Activated naive CD4-positive, alpha-beta T cell (primary cell): ENCODE measurements at places on chromosomes 6 and 20.

DNA sequence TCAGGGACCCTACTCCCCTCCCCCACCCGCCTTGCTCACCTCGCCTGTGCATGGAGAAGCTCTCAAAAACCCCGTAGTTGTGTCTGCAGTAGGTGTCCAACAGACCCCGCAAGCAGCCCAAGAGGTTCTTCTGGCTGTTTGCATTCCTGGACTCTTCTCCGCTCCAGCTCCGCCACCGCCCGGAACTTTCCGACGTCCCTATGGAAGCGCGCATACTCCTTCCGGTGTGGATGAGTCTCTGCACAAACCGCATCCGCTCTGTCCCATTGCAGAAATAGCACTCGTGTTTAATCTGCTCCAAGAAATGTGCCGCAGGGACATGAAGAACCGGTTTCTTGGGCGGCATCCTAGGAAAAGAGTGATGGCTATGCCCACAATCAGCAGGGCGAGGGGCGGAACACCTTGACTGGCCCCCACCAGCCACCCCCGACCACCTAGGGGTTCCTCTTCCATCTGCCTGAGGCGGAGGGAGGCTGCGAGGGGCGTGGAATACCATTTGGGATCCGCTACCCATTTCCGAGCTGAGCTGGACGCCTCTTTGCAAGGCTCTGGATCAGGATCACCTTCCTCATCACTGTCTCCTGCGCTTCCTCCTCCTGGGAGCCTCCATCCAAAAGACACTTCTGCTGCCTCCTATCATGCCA is 20.2 kb downstream of the HLA-DRA start:
- no peak for DNase-seq

DNA sequence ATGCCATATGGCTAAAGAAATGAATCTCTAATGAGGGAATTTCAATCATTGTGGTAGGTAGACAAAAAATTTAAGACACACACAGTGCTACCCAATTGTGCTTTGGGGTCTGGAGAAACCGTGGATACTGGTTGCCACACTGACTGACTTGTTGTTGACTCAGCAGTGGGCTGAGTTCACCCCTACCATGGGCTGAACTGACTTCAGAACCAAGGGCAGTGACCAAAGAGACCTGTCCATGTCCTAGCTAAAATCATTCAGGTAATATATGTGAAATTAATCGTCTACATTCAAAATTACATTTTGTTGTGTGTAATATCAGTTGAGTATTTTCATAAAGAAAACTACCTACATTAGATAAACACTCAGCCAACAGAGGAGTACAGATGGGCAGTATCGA is 131.6 kb downstream of the PDE7B start:
- DNase-seq, result no peak

- DNase-seq, result no peak
These were observed 932.1 kb downstream of the EYS start for GRCh38 chr6:64774881-64775280.

DNA sequence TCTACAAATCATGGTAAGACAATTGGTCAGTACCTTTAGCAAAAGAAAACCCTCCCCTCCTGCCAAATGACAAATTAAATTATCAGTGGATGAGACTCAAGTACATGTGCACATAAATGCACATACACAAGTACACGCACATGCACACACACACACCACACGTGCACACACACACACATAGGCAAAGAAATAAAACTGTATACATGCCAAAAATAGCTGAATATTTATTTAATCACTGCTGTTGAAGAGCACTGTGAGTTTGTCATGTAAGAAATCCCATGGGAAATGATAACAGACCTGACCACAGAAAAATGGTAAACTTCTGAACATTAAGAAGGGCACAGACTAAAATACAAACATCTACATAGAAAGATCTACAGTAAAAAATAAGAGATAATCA is 46.6 kb upstream of the TNFAIP3 start:
- DNase-seq, result no peak

GRCh38 chr6:84771125-84771755 is 6.8 kb upstream of the TBX18 start:
- no peak for DNase-seq

DNA sequence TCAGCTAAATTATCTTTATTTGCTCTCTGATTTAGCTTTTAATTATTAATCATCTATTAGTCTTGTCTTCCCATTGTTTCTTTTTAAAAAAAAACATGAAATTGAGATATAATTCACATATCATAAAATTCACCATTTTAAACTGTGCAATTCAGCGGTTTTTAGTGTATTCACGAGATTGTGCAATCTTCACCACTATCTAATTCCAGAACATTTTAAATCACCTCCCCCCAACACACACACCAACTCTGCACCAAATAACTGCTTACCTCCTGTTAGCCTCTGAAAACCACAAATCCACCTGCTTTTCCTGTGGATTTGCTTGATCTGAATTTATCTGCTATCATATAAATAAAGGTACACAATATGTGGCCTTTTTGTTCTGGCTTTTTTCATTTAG is 8.8 kb upstream of the ABRACL start:
- DNase-seq, result no peak

DNA sequence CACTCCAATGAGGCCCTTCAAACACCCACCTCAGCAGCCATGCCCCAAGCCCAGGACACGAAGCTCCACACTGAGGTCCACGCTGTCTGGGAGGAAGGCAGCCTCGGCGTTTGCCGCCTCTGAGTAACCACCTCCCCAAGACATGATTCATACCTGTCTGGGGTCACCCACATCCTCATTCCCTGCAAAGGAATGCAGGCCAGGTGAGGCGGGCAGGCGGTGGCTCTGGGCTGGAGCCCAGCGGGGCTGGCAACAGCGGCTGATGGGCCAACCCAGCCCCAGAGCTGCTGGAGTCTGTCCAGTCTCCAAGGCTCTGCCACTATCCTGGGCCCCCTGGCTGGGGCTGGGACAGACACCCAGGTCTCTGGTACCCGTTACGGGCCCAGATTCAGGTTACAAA is 14.8 kb downstream of the PMEPA1 start:
- no peak for DNase-seq

DNA sequence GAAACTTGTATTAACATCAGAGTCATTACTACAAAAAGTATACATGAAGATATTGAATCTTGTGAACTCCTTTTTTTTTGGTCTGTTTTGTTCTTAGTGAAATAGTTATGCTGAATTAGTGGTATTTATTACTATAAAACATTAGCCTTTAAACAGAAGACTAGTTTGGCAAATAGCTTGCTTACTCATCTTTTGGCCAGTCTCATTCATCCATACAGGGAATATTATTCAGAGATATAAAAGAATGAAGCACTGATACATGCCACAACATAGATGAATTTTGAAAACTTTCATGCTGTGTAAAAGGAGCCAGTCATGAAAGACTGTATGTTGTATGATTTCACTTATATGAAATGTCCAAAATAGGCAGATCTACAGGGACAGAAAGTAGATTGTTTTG is 205.9 kb downstream of the ZFAND3 start:
- DNase-seq, result no peak

DNA sequence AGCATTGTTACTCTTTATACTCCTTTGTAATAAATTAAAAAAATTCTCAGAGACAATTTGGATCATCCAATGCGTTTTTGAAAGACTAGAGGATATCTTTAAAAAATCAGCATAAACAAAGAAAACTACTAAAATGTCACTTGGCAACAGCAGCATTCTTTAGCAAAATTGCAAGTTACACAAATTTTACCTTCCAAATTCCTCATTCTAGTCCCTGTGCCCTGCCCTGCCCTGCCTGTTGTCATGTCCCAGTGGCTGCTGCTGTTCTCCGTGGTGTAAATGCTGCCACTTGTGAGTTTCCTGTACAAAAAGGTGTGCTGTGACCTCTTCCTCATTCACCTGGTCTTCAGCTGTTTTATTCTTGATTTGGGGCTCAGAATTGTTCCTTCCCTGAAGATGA is 83.2 kb downstream of the CDC5L start:
- no peak for DNase-seq

GRCh38 chr6:31580807-31581433 is 1.3 kb downstream of the LTB start:
- peak; percentile 76 for DNase-seq

DNA sequence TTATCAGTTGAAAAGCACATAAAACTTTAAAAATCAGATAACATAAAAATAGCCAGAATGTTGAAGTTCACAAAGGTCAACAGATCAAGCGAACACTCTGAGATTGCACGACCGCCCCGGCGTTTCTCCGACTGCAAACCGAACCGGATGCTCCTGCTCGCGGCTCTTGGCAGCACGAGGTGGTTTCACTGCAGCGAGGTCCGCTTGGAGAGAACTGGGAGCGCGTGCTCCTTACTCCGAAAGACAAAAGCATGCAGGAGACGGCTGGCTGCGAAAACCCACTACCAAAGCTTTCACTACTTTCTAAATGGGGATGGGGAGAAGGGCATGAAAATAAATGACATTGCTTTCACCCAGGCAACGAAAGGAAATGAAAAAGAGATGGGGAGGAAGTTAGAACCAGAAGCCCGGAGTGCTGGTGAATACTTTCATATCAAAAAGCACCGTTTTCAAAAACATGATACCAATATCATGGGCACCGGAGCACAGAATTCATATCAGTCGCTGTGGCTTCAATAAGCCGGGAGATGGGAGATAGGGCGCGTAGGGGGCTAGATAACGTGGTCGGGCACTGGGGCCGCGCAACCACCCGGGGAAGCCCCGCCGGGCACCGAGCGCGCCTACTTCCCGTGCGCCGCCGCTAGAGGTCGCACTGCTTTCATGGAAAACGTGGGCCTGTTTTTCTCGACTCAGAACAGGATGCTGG is 8.3 kb upstream of the ANKRD60 start:
- peak; percentile 77 for DNase-seq

DNA sequence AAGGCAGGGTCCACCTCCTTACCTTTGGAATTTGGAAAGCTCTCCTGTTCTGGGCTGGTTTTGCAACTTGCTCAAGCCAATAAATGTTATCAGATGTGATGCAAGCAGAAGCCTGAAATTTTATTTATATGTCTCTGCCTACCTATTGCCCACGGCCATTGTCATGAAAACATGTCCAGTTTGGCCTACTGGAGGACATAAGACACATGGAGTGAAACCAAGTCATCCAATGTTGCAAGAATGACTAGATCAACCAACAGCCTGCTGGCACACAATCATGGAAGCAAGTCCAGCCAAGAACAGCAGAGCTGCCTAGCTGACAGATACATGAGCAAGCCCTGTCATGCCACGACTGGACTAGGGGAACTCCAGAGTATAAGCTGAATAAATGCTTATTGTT is 56.7 kb upstream of the IRAK1BP1 start:
- DNase-seq, result no peak

DNA sequence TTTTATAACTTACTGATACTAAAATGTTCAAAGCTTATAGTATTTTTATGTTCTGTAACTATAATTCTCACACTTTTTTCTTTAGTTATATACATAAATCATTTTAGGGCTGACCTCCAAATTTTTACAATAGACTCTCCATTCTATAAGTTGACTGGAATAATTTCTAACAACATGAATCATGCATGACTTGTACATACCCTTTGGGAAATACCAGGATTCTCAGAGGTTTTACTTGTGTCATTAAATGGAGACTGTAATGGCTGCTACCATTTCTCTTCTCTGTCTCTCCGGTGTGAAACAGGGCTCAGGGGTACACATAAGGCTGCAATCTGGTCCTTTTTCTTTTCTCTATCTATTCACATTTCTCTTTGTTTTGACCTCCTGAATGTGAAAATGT is 222.2 kb upstream of the FLRT3 start:
- DNase-seq, result no peak

DNA sequence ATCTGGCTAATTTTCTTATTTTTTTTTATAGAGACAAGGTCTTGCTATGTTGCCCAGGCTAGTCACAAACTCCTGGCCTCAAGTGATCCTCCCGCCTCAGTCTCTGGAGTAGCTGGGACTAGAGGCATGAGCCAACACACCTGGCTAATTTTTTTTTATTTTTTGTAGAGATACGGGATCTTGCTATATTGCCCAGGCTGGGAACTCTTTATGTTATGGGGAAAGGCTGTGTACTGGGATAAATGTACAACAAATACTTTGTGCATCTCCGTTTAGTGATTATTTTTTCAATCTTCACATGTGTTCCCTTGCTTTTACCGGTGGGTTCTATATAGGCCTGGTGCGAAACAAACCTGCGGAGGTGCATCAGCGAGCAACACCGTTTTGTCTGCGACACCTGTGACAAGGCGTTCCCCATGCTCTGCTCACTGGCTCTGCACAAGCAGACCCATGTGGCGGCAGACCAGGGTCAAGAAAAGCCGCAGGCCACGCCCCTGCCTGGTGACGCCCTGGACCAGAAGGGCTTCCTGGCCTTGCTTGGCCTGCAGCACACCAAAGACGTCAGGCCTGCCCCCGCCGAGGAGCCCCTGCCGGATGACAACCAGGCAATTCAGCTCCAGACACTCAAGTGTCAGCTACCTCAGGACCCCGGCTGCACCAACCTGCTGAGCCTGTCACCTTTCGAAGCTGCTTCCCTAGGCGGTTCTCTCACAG is 84.2 kb downstream of the SSR1 start:
- no peak for DNase-seq

- DNase-seq, result no peak
These were observed 25.5 kb downstream of the DDO start for GRCh38 chr6:110389689-110390382.

GRCh38 chr6:87393026-87393622 is 14.6 kb upstream of the CFAP206 start:
- DNase-seq, result no peak

DNA sequence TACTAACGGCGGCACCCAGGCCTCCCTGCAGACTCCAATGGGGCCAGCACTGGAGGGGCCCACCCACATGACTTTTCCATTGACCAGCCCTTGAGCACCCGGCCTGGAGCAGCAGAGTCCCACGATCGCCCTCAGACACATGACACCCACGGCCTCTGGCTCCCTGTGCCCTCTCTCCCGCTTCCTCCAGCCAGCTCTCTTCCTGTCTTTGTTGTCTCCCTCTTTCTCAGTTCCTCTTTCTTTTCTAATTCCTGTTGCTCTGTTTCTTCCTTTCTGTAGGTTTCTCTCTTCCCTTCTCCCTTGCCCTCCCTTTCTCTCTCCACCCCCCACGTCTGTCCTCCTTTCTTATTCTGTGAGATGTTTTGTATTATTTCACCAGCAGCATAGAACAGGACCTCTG is 26.1 kb upstream of the FANCE start:
- no peak for DNase-seq

GRCh38 chr6:33192671-33193602 is 670 bp upstream of the COL11A2 start:
- no peak for DNase-seq

GRCh38 chr6:167919349-167919748 is 78.1 kb upstream of the KIF25 start:
- DNase-seq, result no peak

DNA sequence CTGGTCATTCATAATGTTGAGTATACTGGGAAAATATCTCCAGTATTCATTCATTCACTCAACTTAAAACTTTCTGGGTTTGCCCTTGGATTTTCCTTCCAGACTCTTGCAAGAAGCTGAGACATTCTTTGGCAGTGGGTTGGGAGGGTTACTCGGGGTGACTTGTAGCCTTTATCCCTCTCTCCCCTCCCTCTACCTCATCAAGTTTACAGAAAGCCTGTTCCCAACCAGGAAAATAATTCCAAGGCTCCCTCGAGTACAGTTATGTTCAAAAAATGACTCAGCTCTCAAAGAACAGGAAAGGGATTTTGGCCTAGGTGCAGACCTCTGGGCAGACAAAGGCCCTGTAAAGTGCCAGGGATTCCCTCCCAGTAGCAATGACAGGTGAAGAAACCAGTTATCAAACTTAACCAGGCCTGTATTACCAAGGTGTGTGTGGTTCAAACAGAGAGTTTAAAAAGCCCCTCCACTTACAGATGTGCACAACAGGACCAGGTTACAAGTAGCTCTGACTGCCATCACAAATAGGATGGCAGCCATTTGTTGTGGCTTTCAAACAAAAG is 22.2 kb downstream of the FKBP1A start:
- DNase-seq, result no peak

GRCh38 chr6:169156793-169157147 is 96.9 kb downstream of the THBS2 start:
- no peak for DNase-seq
